Stimulated activated CD4-positive, alpha-beta T cell treated with anti-CD3 and anti-CD28 coated beads, TNF-alpha, amount 100 ng/mL, for 1 hour (primary cell): ENCODE measurements at places on chromosomes 3 and 15.

GRCh38 chr15:95558916-95559315 is 771.6 kb upstream of the NR2F2 start:
- DNase-seq = no peak

DNA sequence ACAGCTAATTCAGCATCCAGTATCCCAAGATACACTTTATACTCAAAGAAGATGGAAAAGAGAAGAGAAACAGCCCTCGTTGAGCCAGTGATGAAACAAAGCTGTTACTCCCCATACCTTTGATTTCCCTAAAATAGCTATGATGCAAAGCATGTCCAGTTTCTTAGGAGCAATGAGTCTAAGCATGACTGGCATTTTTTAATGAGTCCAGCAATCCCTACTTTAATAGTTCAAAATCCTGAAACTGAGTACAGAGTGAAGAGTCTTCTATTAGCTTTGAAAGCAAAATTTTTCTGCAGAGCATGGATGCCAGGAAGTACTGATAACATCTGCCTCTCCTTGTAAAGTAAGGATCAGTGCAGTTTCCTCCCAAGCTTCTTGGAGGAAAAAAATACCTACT is 302.7 kb downstream of the IL5RA start:
- DNase-seq = no peak

DNA sequence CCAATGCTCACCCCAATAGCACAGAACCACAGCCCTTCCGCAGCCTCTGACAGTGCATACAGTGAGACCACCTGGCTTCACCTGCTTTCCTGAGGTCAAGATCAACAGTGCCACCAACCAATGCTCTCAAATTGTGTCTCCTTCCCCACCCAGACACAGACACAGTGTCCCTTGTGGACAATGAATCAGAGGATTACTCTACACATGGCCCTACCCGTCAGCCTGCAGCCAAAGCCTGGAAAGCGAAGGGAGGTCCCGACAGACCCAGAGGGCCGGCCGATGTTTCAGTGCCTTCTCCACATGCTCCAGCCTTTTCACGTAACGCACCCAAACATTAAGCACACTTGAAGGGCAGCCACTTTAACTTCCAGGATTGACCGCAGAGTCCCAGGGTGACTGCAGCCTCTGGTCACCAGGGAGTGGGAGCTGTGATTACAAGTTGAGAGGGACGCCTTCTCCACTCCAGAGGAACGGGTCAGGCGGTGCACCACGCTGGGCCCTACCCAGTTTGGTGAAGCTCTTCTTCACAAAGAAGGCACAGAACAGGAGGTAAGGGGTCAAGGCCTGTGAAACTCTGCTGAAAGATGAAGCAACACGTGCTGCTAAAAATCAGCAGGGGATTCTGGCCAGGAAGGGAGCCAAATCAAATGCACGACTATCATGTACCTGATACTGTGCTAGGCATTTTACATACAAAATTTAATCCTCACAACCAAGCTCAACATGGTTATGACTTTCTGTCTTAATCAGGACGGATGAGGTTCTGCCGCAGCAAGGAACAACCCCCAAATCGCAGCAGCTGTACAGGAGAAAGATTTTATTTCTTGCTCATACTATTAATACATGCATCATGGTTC is 17.2 kb downstream of the KLHL25 start:
- no peak for DNase-seq

DNA sequence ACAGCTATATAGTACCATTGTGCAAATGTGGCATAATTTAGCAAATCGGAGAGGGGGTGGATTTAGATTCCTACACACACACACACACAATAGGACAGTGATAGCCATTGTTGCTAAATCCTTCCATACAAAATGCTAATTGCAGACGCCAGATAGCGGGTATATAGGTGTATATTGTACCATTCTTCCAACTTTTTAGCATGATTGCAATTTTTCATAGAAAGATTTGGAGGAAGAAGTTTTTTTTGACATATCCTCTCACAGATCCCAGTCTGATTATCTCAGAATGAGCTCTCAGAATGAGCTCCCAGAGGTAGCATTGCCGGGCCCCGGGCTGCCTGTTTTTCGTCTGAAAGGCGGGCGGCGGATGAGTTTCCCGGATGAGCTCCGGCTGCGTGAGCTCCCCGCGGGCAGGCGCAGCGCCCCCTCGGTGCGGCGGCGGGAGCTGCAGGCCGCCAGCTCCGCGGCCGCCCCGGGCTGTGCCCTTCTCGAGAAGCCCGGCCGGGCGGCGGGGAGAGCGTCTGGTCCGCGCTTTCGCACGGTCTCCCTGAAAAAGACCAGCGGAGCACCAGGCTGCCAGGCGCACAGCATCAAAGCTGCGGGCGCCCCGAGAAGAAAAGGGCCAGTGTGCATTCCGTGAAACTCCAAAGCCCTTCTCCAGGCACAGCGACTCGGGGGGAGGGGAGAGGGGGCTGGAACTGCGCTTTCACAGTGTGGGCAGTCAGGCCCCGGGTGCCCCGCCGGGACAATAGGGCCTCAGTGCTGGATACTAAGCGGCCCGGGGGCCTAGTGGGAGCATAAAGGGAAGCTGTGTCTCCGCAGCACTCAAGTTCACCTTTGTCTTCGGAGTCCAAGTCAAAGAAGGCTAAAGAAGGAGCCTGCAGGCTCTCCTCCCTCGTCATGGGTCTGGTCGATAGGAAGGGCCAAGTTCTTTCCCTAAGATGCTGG is 12.0 kb upstream of the SHC4 start:
- DNase-seq = peak; percentile 37

- DNase-seq = no peak
These were observed 22.6 kb upstream of the C3orf70 start for GRCh38 chr3:185175370-185175987.

DNA sequence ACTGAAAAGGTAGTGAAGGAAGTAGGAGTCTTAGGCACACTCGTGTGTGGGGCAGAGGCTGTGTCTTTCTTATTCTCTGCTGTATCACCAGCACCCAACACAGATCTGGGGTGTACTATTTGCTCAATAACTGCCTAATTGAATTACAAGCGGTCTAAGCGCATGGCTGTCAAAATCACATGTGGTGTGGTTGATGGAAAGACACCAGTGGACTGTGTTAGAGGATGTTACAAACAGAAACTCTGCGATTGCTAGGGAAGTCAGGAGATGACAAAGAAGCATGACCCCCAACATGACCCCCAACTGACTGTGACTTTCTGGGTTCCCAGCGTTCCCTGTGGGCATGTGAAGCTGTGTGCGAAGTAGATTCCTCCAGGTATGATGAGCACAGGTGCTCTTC is 32.0 kb downstream of the ATG7 start:
- no peak for DNase-seq

DNA sequence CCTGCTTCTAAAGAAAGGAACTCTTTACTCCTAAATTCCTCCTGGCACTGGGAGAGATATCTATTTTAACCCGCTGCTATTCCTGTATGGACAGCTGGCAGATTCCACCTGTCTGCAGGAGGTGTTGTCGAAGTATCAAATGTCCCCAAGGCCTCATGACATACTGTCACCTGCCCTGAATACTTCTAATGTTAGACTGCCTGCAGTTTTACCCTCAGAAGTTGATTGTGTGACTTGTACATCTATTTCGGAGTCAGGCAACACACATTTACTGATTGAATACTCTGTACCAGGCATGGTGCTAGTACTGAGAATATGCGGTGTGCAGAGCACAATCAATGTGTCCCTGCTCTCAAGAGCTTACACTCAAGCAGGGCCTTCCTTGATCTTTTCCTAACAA is 38.6 kb downstream of the PDZRN3 start:
- DNase-seq = no peak

- no peak for DNase-seq
These were observed 15.1 kb downstream of the CXCR6 start for GRCh38 chr3:45958321-45958791.

- no peak for DNase-seq
These were observed 115.7 kb downstream of the TMCC1 start for GRCh38 chr3:129777806-129778205.

GRCh38 chr3:24502690-24503089 is 8.0 kb upstream of the THRB start:
- DNase-seq = no peak

- DNase-seq = no peak
These were observed 46.2 kb upstream of the MAGEF1 start for GRCh38 chr3:184758056-184758455.

DNA sequence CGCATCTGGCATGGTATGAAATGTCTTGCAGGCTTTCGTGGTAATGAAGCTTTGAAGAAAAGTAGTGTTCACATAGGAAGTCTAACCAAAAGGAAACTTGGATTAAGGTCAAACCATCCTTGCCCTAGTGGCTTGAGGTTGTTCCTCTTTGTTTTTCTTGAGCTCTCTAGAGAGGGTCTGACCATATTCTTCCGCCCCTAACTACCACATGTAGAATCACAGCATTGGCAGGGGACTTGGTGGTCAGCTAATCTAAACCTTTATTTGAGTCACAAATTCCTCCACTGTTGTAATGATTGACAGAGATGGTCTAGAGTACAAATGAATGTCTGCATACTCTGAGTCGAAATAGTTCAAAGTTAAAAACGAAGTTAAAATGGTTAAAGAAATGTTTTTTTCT is 39.1 kb upstream of the PHLDB2 start:
- DNase-seq = no peak

DNA sequence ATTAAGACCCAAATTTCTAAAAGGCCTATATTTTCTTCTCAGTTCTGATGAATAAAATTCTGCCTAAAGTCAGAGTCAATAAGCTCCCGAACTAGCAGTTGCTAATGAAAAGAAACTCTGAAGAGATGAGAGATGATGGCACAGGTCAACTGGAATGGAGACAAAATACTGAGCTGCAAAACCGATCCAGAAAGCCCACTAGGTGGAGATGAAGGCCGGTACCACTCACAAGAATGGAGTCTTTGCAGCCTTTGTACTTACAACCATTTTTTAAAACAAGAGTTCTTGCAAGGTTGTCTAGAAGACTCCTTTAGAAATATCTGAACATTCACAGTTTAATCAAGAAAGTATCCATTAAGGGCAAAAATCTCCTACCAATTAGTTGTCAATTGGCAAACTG is 119.9 kb upstream of the TJP1 start:
- DNase-seq = no peak

DNA sequence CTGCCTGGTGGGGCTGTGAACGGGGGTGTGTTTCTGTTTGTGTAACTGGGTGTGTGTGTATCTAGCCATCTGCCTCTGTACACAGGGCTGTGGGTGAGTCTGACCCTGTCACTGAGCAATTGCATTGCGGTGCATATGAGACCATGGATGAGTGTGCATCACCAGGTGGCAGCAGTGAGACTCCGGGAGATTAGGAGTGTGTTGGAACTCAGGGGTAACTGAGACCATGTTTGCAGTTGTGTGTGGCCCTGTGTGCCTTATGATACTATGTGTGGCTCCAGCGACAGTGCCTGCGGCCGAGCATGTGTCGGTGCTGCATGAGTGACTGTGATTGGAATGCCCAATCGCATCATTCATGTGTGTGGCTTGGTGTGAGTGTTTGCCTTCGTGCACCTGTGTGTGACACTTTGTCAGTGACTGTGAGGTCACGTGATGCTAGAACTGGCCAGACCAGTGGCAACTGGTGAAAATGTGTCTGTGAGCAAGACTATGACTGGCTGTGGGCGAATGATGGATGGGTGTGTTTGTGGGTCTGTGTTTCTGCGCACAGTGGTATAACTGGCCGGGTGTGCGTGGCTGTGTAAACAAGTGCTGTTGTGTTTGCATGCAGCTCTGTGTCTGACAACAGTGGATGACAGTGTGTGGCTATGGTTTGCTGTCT is 14.0 kb downstream of the VILL start:
- DNase-seq = no peak

GRCh38 chr3:106379251-106379750 is 510.5 kb upstream of the CBLB start:
- DNase-seq = no peak

DNA sequence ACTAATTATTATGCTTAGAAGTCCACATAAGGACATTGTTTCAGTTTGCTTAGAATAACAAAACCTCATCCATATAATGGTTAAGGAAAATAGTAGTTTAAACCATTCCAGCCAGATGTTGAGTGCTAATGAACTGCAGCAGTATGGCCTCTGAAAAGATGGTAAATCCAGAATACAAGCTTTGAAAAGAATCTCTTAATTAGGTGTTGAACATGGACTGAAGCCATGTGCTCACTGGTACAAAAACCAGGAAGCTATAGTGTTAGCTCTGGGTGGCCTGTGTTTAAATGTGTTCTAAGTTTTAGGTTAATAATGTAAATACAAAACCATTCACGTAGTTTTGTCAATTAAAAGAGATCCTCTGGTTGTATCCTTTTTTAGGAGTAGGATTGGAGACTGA is 78.2 kb downstream of the GALK2 start:
- no peak for DNase-seq
